ENCODE measurements at places on chromosomes 3 and 15. TPM values are rescaled to one million over a fixed set of nuclear protein-coding genes. Genes with fewer than 3 reads are reported as not detected.

DNA sequence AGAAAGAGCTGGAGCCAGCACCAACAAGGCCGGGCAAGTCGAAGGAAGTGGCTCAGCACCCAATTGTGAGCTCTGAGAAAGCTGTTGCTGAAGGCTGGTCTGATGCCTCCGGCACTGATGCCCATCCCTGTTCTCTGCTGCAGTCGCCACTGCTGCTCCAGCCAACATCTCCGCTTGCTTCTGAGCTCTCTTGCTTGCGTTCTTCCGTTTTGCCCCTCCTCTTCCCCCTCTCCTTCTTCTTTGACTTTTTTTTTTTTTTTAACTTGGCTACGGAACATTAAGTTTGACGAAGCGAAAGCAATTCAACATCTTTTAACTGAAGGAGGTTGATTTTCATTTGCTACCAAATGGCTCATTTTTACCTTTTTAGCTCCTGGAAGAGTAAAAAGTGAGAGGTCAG lies 442.9 kb downstream of the MCTP2 start:
- DNase-seq, result peak; percentile 87

DNA sequence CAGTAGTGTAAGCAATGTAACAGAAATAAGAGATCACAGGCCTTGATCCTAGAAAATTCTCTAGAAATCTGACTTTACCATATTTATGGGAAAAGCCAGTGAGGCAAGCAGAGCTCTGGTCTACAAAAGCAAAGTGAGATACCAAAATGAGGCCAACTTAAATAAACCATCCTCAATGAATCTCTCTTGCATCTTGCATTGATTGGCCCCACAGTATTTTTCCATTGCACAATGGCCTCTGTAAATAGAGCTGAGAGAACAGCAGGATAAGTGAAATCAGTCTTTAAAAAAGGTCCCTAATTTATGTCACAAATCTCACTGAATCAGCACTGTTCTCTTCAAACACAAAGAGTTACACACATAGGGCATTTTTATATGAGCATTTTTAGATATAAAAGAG lies 8.9 kb downstream of the CFAP20DC start:
- no peak for DNase-seq

- DNase-seq, result peak; percentile 25
These were observed 15.7 kb upstream of the PRR23E start for GRCh38 chr3:127177226-127177625.

- DNase-seq, result no peak
These were observed 99.6 kb downstream of the PGPEP1L start for GRCh38 chr15:98907927-98908471.

DNA sequence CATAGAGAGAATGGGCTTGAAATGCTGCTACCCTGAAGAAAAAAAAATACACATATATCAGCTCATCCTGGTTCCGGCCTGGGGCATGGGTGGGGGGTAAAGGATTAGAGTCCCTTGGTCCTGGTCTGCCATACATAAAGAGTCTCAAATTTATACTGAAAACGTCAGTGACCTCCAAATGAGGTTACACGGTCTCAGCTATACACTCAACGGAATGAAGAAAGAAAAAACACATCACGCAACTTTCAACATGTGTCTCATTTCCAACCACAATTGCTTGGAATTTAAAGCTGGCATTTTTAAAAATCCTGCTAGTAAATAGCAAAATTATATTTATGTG lies 612.8 kb downstream of the MCTP2 start:
- DNase-seq, result no peak

DNA sequence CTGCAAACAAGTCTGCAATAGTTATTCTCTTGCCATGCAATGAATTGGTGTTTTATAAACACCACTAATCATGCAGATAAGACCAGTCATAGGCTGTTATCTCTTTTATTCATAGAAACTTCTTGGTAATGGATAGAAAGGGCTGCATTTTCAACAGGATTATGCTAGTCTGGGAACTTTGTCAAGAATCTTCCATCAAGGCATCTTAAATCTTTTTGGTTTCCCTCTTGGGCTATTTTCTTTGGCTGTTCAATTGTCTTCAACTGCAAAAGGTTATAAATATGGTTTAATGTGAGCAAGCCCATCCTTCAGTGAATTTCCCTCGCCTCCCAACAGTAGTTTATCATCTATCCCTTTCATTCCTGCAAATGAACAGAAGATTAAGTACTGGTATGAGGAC lies 59.0 kb upstream of the MINAR1 start:
- DNase-seq, result no peak

- DNase-seq, result no peak
These were observed 17.2 kb downstream of the GCSAM start for GRCh38 chr3:112115806-112116383.

DNA sequence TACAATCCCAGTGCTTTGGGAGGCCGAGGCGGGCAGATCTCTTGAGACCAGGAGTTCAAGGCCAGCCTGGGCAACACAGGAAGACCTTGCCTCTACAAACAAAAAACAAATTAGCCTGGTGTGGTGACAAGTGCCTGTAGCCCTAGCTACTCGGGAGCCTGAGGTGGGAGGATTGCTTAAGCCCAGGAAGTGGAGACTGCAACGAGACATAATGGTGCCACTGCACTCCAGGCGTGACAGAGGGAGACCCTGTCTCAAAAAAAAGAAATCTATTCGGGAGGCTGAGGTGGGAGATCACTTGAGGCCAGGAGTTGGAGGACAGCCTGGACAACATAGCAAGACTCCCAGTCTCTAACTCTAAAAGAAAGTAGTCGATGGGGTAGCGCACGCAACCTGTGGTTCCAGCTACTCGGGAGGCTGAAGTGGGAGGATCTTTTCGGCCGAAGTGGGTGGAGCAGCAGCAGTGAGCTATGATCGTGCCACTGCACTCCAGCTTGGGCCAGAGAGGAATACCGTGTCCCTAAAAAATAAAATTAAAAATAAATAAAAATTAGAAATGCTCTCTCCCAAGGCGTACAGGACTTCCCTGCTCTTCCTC lies 775 bp downstream of the C3orf33 start:
- DNase-seq, result no peak

DNA sequence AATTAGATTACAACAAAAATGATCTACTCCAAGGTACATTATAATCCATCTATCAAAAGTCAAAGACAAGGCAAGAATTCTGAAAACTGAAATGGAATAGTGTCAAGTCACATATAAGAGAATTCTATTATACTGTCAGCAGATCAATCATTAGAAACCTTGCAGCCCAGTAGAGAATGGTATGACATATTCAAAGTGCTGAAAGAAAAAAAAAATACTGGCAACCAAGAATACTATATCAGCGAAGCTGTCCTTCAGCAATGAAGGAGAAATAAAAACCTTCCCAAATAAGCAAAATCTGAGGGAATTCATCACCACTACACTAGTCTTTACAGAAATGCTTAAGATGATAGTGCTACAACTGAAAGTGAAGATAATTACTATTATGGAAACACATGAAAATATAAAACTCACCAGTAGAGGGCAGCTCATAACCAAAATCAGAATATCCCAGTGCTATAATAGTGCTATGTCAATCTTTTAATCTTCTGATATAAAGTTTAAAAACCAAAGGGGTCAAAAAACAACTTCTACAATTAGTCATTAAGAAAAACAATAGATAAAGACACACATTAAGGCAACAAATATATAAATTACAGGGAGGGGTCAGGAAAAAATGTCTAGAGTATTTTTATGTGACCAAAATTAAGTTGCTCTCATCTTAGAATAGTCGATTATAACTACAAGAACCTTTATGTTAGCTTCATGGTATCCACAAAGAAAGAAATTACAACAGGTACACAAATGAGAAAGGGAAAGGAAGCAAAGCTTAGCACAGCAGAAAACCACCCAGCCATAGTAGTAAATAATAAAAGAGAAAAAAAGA lies 190.7 kb upstream of the CNTN6 start:
- peak; percentile 18 for DNase-seq

GRCh38 chr3:39333607-39334006 lies 4.1 kb downstream of the CCR8 start:
- DNase-seq, result no peak

- DNase-seq, result no peak
These were observed 75.6 kb downstream of the LINGO1 start for GRCh38 chr15:77557144-77557543.

The SKOR1 gene
- under 0.01 TPM for total RNA-seq

The GXYLT2 gene
- total RNA-seq, result 0.79 TPM

The CNOT10 gene
- 20.4 TPM for total RNA-seq

The INSYN1 gene
- under 0.01 TPM for total RNA-seq

The PLCH1 gene
- 0.26 TPM for total RNA-seq

The CPB1 gene
- total RNA-seq, result not detected

All from bronchial epithelial cell (primary cell).